ENCODE measurements at places on chromosomes 16 and 17.
A peak's percentile ranks its signal among the peaks of the same experiment; 100 is the strongest.

GRCh38 chr17:41895617-41896016 lies 23.1 kb downstream of the ACLY start:
- DNase-seq: peak; percentile 65

GRCh38 chr17:61456688-61457225 lies 4.5 kb downstream of the TBX4 start:
- no peak for DNase-seq

GRCh38 chr17:75693500-75694481 lies 26.7 kb downstream of the SAP30BP start:
- peak; percentile 95 for DNase-seq

GRCh38 chr16:48790151-48790550 lies 180.2 kb upstream of the N4BP1 start:
- DNase-seq: no peak

- DNase-seq: no peak
These were observed 15.1 kb downstream of the NQO1 start for GRCh38 chr16:69711115-69711740.

DNA sequence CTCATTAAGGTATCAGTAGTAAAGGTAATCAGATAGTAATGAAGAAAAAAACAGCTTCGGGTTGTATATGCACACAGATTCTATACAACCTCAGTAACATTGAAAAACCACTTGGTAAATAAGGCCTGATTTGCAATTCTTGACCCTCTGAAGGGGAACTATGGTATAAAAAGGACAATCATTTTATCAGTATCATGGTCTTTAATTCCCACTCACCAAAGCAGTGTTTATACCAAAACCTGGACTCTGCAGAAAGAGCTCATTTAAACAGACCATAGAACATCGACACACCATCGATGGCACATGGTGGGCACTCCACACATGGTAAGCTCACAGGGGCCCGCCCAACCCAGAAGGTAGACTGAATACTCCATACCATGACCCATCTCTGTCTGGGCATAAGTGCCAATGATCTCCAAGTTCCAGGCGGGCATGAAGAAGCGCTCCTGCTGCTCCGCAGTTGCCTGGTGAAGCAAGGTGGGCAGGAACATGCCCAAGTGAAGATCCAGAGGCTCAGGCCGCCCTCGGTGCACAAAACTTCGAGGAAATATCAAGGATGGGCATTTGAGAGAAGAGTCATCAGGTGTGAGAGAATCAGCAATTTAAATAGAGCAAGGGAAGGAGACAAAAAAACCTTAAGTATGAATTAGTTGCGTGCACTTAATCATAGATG lies 19.0 kb downstream of the ACOX1 start:
- DNase-seq: no peak

All from psoas muscle (tissue), 8 donors.